GM04503 (cell line): ENCODE measurements at places on chromosomes 12 and 14.
A peak's percentile ranks its signal among the peaks of the same experiment; 100 is the strongest.

DNA sequence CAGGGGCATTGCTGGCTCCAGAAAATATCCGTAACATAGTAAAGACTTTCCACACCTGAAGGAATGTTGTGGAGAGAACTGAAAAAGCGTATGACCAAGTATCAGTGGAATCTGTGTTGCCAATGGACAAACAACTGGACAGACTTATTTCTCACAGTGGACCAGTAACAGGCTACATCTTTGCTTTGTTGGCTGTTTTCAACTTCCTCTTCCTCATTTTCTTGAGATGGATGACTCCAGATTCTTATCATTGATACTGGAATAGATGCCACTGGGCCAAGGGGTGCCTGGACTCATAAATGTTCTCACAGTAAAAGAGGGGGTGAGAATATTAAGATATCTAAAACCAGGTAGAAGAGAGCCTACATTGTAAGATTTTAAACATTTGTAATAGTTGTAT, 6.4 kb downstream of the GAS2L3 start:
- no peak for DNase-seq

DNA sequence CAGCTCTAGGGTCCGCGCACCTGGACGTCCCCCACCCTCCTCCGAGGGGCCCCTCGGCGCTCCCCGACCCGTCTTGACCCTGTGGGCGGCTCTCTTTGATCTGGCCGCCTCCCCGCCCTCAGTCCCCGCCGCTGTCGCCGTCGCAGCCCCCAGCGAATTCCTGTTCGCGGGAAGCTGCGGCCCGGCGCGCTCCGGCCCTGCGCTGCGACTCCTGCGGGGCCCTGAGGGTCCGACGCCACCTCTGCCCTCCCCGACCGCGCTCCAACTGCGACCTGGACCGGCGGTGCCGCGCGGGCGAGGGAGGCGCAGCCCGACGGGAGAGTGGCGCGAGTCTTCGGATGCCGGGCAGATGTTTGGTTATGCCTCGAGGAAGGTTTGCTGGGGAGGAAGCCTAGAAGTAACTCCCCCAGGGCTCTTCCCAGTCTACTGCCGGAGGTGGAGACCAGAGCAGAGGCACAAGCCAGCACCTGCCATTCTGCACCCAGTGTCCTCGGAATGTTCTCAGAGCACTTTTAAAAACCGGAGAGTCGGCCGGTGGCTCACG, 440 bp upstream of the ISM2 start:
- DNase-seq: no peak

- DNase-seq: no peak
Measured at GRCh38 chr14:100096656-100097055, 31.4 kb downstream of the EVL start.

DNA sequence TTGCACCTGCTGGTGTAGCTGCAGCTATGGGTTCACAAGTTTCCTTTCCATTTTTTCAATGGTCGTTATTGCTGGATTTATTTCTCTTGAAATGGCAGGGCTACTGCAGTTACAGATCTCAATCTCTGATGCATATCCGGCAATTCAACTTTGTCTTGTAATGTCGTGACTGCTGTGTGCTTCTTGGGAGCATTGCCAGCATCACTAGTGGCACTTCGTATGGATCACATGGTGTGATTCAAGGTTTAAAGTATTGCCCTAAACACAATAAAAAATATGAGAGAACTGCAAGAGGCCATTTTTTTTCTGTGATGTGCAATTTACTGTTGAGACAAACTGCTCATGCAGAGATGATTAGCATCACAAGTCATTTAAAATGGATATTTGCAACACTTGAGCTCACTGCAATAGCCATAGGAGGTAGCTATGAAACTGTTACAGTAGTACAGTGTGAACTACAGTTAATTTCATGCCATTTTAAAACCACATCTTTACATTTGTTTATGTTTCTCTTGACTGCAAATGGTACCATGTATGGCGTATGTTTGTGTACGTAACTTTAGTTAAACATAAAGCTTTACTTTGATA, 217.4 kb upstream of the PDE3A start:
- DNase-seq: no peak

DNA sequence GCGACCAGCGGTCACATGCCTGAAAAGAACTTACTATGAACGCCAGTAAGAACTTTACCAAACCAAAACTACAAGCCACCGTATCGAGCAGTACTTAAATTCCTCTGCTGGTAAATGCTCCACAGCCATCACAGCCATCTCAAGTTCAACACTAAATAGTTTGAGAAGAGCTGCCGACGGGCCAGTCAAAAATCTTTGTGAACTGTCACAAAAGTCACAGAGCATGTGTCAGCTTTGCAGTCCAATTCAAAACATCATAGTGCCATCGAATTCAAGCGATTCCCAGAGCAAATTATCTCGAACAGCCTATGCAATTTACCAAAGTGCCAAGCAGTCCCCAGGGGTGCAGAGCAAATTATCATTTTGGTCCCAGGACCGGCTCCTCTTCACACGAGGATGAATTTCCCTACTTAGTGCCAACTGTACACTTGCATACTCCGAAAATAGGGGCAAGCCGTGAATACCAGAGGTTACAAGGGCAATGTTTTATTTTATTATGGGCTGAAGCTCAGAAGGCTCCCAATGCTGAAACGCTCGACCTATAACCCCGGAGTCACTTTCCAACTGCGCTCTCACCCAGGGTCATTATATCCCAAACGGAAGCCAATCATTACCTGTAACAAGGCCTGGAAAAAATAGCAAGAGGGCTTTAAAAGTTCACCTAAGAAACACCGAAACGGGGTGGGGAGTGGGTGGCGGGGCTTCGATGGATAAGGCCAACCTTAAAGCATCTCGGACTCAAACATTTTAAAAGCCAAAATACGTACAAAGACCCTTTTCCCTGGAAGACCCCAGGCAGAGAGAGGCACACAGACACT, 1.1 kb downstream of the LRP6 start:
- no peak for DNase-seq

GRCh38 chr12:94078138-94078723, 70.1 kb upstream of the PLXNC1 start:
- DNase-seq: no peak

DNA sequence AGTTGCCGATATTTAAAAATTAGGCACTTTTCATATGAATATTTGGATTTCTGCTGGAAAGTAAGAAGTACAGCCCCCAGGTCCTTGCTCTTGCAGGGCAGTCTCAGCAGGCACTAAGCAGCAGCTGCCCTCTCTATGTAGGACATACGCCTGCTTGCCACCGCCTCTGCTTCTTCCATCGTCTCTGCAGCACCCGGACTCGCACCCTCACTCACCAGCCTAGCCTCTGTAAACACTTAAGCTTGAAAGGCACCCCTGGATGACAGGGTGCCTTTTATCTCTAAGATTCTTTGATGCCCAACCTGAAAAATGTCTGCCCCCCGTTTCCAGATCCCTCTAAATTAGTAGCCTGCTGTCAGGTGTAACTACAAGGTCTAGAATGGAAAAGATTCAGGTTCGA, 19.0 kb downstream of the OTUB2 start:
- DNase-seq: no peak

DNA sequence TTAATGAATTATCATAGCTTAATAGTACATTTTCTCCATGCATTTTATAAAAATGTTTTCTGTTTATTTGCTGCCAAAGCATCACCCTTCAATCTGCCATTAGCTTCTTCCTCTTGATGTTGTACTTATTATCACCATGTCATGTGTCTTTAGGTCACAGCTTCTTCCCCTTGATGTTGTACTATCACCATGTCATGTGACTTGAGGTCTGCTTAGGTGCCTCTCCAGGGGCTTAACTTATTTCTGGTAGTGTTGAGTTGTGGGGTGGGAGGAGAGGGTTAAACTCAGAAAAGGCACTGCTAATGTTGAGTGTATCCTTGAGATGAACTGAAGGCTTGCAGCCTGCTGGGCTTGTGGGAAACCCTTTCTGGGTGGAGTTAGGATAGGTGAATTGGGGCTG, 87.8 kb downstream of the DAAM1 start:
- no peak for DNase-seq

DNA sequence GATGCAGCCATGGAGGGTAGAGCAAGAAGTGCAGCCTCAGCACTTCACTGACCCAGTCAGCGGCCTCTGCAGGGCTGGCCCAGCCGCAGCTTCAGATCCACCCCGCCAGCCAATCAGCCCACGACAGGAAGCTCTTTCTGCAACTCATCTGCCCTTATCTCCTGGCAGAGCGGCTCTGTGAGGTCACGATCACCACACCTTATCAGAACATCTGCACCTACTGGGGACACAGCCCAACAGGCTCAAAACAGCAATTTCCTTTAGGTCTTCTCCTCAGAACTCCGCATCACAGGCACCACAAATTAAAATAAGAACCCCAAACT, 287.3 kb downstream of the BCL11B start:
- DNase-seq: no peak

DNA sequence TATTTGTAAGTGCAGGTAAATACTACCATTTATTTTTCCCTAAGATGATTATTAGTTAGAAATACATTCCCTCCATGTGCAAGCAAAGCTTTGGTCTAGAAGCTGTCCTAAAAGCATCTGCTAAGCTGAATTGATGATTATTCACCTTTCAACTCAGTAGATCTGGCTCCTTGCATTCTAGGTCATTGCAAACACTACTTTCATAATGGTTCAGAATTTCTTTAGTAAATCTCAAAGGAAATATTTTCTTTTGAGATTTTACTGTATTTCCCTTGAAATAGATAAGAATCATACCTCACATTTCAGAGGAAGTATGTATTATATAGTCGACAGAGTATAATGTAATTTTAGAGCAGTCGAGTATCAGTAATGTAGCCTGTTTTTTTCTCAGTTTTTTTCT, 2.4 kb downstream of the ETNK1 start:
- no peak for DNase-seq

DNA sequence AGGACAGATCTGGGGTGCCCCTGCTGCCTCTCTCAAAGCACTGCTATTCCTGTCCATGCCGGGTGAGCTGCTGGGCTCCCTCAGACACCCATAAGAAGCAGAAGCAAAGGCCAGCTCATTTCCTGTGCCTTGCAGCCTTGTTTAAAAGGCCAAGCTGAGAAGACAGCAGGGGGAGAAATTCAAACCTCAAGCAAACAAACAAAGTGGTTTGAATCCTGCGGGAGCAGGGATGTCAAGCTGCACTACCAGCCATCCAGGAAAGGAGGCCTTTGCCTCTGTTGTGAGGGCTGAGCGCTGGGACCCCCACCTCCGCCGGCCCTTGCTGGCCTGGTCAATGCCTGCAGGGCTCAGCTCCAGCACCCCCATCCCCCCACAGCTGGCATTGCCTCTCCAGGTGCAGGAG, 176.5 kb downstream of the PIWIL1 start:
- no peak for DNase-seq

- peak; percentile 97 for DNase-seq
Measured at GRCh38 chr12:105226219-105226618, 9.8 kb downstream of the APPL2 start.

DNA sequence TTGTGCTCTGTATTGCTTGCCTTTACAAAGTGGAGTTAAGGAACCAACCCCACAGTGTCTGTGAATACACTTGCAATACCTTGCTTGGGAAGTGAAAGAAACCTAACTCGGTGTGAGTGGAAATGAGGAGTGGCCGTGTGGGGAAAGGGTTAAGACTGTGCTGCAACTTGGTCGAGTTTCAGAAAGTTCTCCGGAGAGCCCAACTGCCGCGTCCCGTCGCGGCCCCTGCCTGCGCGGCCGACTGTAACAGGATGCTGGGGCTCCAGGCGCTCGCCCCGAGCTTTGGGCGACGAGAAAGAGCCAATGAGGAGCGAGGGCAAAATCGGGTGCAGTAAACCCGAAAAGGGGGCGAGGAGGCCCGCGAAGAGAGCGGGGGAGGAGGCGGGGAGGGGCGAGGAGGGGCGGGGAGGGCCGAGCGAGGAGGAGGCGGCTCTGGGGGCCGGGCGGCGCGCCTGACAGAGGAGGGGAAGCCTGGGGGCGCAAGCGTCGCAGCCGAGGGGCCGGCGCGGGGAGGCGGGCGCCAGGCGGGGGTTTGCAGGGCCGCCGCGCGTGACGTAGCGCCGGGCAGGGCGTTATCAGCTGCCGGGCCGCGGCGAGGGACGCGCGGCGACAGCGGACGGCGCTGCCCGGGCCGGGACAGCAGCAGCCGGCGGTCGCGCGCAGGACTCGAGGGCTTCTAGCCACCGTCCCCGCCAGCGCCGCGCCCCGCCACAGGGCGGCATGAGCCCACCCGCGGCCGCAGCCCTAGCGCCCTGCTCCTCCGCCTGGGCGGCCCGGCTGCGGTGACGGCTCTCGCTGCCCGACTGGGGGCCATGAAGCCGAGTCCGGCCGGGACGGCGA, at the start of gene DACT1:
TSS of gene DACT1 (plus strand) at position 572 of the 840 bp plus-strand sequence. CDS start at position 813, 241 bp downstream.
- no peak for DNase-seq

GRCh38 chr14:95335071-95335470, 15.4 kb upstream of the CLMN start:
- DNase-seq: no peak

DNA sequence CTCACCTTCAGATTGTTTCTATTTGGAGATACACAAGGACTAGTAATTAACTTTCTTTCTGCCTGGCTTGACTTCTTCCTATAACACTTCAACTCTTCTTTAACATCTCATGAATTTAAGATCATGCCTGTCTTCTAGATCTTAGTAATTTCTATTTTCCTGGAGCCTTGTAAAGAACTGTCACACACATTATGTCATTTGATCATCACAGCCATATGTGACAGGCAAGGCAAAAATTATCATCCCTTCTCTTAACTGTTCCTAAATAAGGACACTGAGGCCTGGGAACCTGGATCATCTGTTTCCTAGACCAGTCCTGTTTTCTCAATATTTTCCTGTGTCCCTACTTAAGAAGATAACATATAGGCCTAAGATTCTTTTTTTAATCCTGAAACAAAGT, 27.2 kb downstream of the NRDE2 start:
- no peak for DNase-seq

GRCh38 chr14:21215879-21216251, 53.4 kb downstream of the HNRNPC start:
- no peak for DNase-seq

DNA sequence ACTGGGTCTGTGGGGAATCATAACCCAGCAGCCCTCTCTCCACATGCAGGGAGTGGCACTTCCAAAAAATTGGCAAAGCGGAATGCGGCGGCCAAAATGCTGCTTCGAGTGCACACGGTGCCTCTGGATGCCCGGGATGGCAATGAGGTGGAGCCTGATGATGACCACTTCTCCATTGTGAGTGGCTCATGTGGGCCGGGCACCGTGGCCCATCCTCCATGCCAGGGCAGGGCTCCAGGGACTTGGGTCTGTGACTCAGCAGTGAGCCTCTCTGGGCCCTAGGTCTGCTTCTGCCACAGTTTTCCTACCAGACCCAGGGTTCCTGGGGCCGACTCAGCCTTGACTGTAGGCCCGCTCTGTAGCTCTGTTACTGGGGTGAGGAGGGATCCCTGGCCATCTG, 2.2 kb downstream of the NPFF start:
- no peak for DNase-seq

GRCh38 chr12:90229407-90230170, 521.0 kb upstream of the ATP2B1 start:
- no peak for DNase-seq

GRCh38 chr14:30317729-30318128, 241.2 kb upstream of the G2E3 start:
- DNase-seq: no peak

- DNase-seq: no peak
Measured at GRCh38 chr12:30755395-30755762, 628 bp upstream of the CAPRIN2 start.

- DNase-seq: no peak
Measured at GRCh38 chr12:57626111-57626920, 6.7 kb downstream of the B4GALNT1 start.

- no peak for DNase-seq
Measured at GRCh38 chr14:83860631-83861155, 1669.3 kb upstream of the FLRT2 start.

- no peak for DNase-seq
Measured at GRCh38 chr12:103105971-103106597, 148.6 kb downstream of the ASCL1 start.
